ENCODE measurements at places on chromosomes 7 and 10. TPM values are rescaled to one million over a fixed set of nuclear protein-coding genes. Genes with fewer than 3 reads are reported as not detected.

DNA sequence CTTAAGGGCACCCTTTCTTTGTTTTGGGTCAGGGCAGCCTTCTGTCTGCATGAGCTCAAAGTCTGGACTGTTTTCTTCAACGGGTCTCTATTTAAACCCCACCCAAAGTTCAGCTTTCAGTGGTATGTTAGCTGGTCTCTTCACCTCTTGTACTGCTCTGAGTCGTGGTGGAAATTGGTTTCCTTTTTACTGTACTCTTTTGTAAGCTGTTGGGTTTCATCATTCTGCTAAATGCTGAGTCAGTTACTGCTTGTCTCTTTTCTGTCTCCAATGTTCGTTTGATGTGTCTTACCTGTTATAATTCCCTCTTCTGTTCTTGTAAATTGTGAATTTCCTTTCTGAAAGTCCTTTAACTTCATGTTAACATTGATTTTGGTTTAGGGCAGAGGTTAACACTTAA lies 64.1 kb upstream of the MALRD1 start:
- ATAC-seq = no peak

The SPDYE1 gene
- total RNA-seq = 0.31 TPM

The GTF2IRD1 gene
- total RNA-seq = 35.0 TPM

DNA sequence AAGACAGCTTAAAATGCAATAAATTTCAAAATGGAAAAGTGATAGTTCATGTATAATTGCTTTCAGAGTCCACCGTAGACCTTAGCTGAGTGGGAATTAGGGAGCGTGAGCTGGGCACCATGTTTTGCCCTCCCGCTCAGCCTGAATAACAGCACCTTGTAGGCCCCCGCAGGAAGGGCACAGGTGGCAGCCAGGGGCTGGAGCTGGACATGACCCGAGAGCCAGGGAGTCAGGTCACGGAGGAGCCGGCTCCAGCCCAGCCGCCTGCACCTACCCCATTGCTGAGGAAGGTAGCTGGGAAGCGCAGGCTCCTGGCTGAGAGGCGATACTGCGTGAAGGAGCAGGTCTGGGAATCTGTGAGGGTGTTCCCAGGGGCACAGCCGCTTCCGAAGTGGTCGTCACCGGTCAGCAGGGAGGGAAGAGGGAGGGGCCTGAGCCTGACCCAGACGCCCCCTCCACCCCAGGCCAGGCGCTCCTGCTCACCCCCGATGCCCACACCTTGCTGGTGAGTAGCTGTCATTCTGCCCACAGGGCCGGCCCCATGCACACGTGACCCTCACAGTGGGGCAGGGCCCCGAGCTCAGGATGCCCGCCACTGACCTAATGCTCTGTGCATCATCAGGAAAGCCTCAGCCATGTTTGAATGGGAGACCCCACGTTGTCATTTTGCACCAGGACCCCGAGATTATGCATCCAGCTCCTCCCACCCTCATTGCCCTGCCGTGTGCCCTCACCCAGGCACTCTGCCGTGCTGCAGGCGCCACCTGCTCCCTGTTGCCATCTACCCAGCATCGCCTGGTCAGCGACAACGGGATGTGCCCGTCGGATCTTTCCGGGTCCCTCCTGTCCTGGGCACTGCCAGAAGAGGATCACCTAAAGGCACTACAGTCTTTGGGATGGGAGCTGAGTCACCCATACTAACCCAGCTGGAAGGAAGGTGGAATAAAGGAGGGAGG lies 129.2 kb upstream of the TCERG1L start:
- no peak for ATAC-seq

The TAS2R38 gene
- total RNA-seq = not detected

- ATAC-seq = no peak
Observed at GRCh38 chr10:87684001-87684638, 24.4 kb downstream of the PAPSS2 start.

The SYT15 gene
- total RNA-seq = 3.5 TPM

DNA sequence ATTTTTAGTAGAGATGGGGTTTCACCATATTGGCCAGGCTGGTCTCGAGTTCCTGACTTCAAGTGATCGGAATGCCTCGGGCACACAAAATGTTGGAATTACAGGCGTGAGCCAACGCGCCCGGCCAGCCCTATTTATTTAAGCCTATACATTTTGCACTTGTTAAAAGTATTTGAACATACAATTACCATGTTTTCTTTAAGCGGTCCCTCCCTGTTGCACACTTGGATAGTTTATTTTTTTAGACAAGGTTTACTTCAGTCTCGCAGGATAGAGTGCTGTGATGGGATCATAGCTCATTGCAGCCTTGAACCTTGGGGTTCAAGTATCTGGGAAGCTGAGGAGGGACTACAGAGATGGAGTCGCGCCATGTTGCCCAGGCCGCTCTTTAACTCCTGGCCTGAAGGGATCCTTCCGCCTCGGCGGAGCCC lies 35.7 kb upstream of the SRRM3 start:
- ATAC-seq = no peak

DNA sequence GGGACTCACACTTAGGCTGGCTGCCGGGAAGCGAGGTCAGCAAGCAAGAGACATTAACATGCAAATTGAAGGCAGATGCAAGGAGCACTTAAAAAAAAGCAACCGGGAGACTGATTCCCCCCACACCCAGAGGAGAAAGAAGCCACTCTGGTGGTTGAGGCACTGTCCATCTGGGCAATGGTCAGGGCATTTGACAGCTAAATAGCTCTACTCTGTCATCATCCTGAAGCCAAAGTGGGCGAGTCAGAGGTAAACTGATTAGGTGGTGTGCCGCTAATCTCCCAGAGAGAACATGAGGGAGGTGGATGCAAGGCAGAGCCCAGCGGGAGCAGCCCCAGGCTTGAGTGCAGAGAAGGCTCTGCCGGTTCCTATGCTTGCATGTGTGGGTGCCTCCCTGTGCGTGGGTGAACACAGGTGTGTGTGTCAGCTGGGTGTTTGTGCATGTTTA lies 100.6 kb downstream of the PLXNA4 start:
- ATAC-seq = peak; percentile 27

The FAM131B gene
- 38.9 TPM for total RNA-seq

DNA sequence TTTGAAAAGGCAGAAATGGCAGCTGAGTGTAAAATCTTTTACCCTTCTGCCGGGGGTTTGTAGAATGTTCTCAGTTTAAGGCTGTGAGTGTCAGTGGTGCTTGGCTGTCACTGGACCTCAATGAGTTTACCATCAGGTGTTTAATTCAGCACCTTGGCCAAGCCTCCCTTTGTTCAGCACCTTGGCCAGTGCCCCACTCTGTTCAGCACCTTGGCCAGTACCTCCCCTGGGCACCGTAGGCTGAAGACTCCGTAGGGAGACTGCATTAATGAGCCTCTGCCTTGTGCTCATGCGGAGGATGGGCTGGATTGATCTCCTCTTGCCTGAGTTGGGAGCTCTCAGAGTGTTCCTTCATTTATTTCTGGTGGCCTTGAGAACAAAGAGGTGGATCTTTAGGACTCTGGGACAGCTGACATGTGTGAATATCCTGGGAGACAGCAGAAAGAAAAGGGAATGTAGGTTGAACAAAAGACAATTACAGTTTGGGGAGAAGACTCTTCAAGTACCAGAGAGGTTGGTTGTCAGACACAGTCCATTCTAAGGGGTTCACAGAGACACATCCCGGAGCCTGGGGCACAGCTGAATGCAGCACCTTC lies 1.6 kb downstream of the FAM24A start:
- ATAC-seq = peak; percentile 50

DNA sequence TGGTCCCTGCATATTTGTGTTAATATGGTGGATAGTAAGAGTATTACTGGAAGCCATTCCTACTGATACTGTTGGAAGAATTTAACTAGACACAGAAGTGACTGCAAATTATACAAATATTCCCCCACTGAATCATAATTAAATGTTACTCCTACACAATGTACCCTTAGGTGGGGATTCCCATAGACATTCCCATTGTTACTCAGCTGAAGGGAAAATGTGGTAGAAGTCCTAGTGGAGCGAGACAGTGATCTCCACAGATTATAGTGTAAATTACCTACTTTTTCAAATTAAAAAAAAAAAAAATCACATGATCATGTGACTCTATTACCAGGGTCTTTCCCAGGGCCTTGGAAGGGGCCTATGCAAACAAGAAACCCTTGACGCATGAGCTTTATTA lies 611.8 kb downstream of the LRMDA start:
- ATAC-seq = no peak

GRCh38 chr7:151572136-151572535 lies 52.4 kb upstream of the RHEB start:
- no peak for ATAC-seq

The NOS3 gene
- total RNA-seq = 0.50 TPM

DNA sequence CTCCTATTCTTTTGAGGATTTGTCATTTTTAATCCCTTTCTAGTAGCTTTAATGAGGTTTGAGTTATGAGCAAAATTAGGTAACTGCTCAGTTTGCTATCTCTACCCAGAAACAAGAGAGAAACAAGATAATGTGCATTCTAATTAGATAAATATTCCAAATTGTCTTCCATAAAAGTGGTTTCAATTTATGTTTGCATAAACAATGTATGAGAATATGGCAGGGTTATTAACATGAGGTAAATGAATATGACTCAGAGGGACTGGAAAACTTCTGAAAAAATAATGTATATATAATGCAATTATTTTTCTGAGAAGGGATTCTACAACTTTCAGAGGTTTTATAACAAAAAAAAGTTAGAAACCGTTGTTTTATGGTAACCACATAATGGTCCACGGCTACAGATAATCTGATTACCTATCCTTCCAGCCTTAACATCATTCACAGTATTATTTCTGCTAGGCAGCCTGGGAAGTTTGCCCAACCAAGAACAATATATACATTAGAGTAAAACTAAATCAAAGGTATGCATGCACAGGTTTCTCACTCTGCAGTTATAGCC lies 101.2 kb downstream of the CRPPA start:
- ATAC-seq = no peak

GRCh38 chr10:100878291-100878910 lies 34.4 kb upstream of the SLF2 start:
- peak; percentile 65 for ATAC-seq

The PPP1R9A gene
- 2.0 TPM for total RNA-seq

DNA sequence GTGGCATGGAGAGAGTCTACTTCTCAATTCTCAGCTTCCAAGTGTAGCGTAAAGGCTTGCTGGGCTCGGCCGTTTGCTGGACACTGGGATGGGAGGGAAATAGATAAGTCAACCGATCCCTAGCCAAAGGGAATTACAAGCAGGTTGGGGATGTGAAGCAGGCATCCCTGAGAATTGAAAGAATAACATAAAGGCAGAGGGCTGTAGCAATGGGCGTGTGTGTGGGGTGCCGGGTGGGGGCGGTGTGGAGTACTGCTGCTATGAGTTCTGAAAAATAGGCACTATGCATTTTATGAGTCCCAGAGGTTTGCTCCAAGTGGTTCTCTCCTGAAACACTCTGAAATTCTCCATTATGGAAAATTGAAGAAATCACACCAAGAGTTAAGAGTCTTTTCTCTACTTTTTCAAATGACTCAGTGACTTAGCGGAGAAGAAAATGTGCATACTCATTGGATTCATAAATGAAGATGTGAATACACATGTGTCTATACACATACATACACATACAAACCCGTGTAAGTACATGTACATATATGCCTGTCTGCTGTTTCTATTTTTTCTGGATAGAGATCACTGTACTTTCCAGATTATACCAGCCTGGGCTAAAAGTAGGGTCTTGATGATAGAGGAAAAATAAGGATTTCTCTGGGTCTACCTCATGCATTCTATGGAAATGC lies 65.4 kb downstream of the ADRA2A start:
- peak; percentile 62 for ATAC-seq

GRCh38 chr7:119733127-119733879 lies 539.7 kb upstream of the KCND2 start:
- ATAC-seq = peak; percentile 96

The SFRP5 gene
- total RNA-seq = 0.18 TPM

DNA sequence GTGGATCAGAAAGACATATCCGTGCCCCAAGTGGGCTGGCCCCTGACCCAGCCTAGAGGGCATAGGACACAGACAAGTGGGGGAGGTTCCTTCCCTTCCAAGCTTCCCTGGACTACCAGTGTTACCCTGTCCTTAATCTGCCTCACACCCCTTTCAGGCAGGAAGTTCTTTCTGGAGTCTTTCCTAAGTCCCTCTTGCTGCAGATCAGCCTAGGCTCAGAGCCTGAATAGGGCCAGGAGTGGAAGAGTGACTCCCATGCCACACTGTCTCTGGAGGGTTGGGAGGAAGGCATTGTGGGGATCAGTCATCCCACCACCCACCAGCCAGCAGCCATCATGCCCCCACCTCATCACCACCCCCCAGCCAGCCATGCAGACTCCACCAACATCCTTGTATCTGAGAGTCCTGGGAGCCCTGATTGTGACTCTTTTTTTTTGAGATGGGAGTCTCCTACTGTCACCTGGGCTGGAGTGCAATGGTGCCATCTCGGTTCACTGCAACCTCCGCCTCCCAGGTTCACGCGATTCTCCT lies 22.6 kb downstream of the POLL start:
- no peak for ATAC-seq

DNA sequence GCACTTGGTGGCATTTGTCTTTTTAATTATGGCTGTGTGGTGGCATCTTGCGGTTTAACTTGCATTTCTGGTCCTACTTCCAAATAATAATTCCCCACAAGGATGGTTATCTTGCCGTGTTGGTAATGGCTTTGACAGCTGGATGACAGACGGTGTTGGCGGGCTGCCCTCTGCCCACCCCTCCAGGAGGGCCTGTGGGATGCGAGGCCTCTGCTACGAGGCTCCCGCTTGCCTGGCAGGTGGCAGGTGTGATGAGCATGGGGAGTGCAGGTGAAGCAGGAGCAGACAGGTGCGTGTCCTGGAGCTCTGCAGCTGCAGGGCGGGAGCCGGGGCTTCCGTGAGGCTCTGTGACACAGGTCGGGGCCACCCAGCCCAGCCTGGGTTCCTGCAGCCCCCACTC lies 11.8 kb downstream of the INPP5A start:
- ATAC-seq = no peak

The NUTM2E gene
- 0.23 TPM for total RNA-seq

DNA sequence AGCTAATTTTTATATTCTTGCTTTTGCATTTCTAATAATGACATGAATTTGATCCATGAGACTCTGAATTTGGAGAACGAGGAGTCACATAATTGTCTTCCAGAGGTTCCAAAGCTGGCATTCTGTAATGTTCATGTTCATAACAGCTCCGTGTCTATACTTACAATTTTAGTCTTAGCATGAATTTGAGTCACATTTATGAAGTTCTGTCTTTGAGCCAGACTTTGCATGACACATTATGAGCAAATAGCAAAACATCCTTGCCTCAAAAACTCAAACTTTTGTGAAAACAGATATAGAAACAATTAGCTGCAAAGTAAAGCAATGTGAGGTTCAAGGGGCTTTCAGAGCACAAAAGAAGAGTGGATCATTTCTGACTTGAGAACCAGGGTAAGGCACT lies 44.5 kb upstream of the CAV2 start:
- ATAC-seq = peak; percentile 19

GRCh38 chr10:11663763-11664555 lies 52.5 kb upstream of the USP6NL start:
- no peak for ATAC-seq
